GM23248 (cell line): ENCODE measurements at places on chromosomes 4 and X. TPM values are rescaled to one million over a fixed set of nuclear protein-coding genes. Genes with fewer than 3 reads are reported as not detected.

DNA sequence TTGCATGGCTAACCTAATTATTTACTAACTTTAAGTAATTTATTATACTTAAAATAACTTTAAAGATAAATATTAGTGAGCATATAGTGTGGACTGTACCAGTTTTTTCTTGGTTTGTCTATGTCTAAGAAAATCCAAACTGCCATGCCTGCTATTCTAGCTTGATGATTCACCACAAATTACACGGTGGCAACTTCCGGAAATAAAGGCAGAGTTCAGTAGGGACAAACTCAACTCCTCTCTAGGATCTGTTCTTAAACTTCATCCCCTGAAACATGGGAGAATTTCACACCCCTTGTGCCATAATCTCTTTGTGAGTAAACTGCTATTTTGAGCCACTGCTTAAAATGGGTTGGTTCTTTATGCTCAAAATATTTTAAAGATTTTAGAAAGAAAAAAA is 213.6 kb upstream of the NRK start:
- no peak for DNase-seq

DNA sequence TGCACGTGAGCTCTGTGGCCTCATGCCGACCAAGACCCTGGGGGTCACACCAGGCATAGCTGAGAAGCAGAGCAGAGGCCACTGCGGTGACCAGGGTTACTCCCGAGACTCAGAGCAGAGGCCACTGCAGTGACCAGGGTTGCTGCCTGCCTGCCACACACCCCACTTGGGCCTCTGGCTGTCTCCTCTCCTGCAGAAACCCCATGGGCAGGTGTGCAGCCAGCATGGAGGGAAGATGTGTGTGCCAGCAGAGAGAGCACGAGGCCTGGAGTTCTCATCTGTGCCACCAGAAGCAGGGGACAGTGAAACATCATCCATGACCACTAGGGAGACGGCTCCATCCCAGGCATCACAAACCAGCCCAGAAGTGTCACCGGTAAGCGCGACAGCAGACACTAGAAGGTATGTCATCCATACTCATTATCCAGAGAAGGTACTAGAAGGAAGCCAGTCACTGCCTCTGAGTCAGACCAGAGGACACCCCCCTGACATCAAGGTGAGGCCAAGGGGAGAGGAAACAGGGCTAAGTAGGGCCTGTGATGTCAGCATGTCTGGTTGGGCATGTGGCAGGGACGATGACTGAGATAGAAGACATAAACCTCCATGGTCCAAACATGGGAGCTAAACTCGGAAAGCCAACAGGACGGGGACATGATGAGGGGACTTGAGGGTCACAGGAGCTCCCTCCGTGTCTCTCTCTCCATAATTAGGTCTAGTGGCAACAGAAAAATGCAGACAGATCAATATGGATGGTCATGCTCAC is 24.2 kb upstream of the SPON2 start:
- no peak for DNase-seq

The SHROOM2 gene
- 0.22 and 0.38 TPM in 2 replicates for total RNA-seq

The GAGE12H gene
- total RNA-seq: not detected in 2 replicates

DNA sequence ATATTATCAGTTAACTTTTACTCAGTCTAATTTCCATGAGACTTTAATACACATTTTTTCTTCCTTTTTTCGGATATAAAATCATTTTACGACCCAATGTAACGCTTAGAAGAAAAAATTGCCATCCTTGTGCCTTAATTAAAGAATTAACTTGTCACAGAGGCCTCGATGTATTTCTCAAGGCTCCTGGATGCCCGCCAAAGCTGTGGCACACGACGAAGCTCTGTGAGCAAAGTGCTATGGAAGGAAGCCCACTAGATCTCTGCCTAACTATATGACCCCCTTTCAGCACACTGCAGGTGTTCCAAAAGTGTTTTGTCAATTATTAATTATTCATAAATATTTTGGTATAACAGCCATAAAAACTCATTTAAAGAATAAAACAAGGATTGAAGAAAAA is 54.4 kb downstream of the TAPT1 start:
- DNase-seq: no peak

- DNase-seq: peak; percentile 53
These were observed 2.1 kb upstream of the MTNR1A start for GRCh38 chr4:186557486-186557885.

The IL2 gene
- not detected in 2 replicates for total RNA-seq

DNA sequence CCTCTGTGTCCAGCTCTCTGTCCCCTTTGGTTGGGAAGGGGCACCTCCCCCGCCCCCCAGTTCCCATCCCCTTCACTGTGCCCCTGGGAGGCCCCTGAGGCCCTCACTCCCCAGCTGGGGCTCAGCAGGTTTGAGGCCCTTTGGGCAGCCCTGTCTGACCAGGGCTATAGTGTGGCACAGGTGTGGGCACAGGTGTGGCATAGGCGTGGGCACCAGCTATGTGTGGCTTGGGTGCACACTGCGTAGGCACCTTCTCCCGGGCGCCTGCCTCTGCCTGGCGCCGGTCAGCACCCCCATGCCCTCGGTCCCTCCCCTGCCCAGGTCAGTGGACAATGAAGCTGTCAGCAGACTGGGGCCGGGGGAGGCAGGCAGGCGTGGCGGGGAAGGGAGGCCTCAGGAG is 7.5 kb upstream of the FGFR3 start:
- DNase-seq: no peak

DNA sequence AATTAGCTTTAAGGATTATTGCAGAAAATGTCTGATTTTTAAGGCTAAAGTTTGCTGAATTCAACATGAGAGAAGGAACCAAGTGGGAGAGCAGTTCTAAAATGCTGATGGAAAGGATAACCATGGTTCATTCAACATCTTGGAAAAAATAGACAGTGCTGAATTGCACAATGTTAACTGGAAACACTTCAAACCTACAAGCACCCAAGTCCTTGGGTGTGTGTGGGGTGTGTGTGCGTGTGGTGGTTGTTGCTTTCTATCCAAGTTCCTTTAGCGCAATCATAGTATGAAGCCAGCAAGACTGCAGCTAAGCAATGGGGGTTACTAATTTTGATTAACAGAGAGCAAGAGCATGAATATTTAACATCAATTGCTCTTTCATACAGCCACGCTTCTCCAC is 29.3 kb upstream of the SCOC start:
- DNase-seq: peak; percentile 40

DNA sequence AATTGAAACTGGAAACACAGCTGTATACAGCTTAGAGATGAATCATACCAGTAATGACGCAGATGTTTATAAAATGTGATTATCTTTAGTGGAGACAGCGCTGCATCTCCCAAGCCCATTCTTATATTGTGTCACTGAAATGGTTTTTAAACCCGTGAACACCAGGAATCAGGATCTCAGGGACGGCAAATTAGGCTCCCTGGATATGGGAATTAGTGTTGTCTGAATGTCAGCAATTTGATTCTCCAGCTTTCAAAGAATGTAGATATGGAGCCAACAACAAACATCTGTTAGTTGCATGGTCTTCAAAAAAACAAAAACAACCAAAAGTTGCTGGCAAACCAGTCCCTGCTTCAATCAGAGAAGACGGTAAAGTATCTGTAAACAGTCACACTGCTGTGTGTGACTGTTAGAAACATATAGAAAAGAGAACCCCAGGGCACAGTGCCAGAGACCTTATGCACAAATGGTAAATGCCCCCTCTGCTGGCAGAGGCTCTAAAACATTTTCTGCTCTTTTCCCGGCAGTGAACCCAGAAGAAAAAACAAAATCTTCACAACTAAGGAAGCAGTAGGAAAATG is 351.9 kb upstream of the FTHL17 start:
- peak; percentile 58 for DNase-seq

The SLC10A4 gene
- total RNA-seq: not detected in 2 replicates

GRCh38 chrX:114715096-114715495 is 131.2 kb downstream of the HTR2C start:
- DNase-seq: peak; percentile 0

- DNase-seq: no peak
These were observed 449.7 kb downstream of the PCDH7 start for GRCh38 chr4:31169846-31170245.

DNA sequence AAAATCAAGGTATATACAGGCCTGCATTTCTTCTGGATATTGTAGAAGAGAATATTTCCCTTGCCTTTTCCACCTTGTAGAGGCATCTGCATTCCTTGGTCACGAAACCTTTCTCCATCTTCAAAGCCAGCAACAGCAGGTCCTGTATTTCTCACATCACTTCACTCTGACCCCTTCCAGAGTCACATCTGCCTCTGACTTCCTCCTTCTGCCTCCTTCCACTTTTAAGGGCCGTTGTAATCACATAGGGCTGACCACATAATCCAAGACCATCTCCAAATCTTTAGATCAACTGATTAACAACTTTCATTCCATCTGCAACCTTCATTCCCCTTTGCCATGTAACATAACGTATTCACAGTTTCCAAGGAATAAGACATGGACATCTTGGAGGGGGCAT is 38.3 kb upstream of the NDP start:
- DNase-seq: no peak

DNA sequence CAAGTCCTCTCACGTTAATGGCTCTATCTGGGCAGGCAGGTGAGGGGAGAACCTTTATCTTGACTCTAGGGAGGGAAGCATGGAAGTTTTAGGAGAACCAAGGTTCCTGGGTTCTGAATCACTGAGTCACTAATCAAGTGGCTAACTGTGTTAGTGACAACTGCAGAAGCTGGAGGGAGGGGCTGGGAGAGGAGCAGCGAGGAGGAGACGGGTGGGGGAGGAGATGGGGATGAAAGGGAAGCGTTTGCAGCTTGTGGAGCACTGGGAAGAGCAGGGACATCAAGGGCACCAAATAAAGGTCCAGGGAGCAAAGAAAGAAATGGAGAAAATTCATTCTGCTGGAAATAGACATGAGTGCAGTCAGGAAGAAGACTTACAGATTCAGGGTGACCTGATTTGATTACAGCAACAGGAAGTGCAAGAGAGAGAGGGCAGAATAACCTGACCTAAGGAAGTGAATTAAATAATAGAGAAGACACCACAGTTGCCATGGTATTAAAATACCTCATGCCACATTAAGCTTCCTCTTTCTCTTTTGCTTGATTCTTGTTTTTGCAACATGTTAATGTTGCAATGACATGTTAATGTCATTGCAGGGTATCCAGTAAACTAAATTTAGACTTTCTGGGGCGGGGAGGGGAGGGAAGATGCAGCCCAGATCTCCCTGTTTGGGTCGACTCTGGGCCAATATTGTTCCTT is 4.5 kb upstream of the SETD7 start:
- DNase-seq: no peak

The TLR10 gene
- total RNA-seq: not detected in 2 replicates

- no peak for DNase-seq
These were observed 186.1 kb downstream of the TMA16 start for GRCh38 chr4:163680386-163681098.

GRCh38 chr4:44415251-44415650 is 33.4 kb downstream of the KCTD8 start:
- DNase-seq: no peak

The HMX1 gene
- not detected in 2 replicates for total RNA-seq

GRCh38 chr4:106796876-106797275 is 239.2 kb downstream of the DKK2 start:
- no peak for DNase-seq

DNA sequence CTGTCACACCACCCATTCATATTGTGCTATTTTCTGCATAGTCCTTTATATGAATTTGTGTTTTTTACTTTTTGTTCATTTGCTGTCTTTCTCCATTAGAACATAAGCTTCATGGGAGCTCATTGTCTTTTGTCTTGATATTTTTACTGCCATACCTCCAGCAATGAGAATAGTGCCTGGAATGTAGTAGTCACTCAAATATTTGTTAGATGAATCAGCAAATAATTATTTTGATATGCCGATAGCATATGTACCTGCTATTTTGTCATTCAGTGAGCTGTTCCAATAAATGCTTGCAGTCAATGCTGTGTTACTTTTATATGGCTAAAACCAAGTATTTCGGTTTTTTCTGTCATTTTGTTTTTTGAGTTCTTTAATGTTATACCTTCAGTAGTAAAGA is 43.5 kb upstream of the SLC25A31 start:
- DNase-seq: peak; percentile 11

The SPANXD gene
- not detected in 2 replicates for total RNA-seq
